ENCODE measurements at places on chromosomes 5 and 9. TPM values are rescaled to one million over a fixed set of nuclear protein-coding genes. Genes with fewer than 3 reads are reported as not detected.

DNA sequence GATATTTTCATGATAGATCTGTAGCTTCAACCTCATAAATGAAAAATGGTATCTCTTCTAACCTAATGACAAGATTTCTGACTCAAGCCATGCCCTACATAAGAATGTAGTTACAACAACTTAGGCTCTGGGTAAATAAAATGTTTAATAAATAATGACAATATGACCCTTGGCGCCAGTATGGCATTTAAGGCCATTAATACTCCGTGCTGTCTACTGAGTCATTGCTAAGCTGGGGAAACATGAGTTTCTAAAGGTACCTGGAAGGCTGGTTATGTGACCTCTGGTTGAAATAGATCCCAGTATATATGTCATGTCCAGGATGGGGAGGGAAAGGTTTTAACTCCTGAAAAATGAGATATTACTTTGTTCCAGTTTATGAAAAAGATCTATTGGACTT is 58.0 kb upstream of the CEMIP2 start:
- no peak for DNase-seq

GRCh38 chr5:74056789-74057164 is 430.8 kb downstream of the ARHGEF28 start:
- no peak for DNase-seq

DNA sequence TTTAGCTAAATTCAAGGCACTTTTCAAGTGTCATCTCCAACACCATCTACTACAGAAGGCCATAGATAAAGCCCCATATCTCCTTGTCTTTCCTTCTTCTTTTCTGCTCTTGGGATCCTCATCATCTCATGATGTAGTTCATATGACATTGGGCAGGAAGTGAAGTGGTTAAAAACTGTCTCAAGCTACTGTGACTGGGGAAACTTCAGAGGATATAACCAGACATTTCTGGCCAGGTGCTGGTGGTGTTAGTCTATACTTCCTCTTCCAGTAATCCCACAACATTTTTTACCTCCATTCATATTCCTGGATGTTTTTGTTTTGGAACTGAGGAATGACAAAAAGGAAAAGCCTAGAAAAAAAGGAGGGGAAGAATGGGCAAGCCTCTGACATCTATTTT is 188.7 kb downstream of the LURAP1L start:
- no peak for DNase-seq

DNA sequence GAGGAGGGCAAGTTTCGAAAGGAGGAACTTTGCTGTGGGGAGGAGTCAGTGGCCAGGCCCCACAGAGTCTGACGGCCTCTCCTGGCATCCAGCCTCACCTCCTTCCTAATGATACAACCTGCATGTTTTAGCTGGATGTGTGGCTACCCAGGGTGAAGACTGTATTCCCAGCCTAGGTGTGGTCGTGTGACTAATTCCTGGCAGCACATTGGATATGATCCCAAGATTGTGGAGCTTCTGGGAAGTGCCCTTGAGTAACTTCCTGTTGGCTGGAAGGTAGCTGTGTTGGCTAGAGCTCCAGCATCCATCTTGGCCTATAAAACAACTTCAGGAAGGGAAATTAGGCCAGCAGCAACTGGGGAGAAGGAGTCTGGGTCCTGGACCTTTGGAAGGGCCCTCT is 19.0 kb upstream of the LPCAT1 start:
- no peak for DNase-seq

GRCh38 chr9:136820971-136821825 is 13.4 kb downstream of the RABL6 start:
- no peak for DNase-seq

DNA sequence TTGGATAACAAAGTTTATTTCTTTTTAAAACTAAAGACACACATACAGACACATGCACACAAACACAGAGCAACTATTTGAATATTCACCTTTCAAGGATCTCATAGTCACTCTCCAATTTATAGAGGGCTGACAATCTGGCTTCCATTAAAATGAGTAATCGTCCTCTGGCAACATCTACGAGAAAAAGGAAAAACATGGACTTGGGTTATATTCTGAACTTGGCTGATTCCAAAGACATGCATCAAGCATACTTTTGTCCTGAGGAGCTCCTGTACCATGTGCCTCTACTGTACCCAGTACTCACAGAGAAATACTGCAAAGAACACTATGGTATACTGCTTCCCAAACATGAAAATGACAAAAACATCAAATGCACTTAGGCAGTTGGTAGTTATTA is 15.4 kb downstream of the IARS1 start:
- no peak for DNase-seq

DNA sequence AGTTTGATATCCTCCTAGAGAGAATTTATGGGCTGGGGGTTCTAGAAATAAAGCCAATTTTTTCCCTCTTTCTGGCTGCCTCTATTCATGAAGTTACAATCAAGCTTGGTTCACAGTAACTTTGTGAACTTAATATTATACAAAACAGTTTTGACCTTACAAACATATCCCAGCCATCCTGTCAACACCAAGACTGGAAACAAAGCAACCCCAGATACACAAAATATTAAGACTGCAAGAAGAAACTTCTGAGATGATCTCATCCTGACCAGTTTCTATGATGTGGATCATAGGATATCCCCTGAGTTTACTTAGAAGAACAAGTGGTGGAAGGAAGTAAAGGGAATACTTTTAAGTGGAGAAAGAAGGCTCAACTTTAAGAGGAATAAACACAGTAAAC is 28.3 kb upstream of the CER1 start:
- no peak for DNase-seq

DNA sequence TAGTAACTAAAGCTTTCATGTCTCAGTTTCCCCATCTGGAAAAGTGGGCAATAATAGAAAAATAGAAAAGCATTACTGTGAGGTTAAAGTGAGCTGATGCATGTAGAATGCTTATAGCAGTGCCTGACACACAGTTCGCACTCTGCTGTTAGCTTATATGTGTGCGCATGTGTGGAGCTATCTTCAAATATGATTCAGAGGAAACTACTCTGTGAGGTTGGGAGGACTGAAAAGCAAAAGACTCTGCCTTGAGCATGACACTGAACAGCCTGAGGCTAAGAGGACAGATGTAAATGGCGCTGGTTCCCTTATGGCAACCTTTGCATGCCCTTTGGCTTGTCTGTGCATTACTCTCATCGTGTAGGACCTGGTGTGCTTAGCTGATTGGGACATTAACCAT is 19.4 kb downstream of the NTRK2 start:
- no peak for DNase-seq

DNA sequence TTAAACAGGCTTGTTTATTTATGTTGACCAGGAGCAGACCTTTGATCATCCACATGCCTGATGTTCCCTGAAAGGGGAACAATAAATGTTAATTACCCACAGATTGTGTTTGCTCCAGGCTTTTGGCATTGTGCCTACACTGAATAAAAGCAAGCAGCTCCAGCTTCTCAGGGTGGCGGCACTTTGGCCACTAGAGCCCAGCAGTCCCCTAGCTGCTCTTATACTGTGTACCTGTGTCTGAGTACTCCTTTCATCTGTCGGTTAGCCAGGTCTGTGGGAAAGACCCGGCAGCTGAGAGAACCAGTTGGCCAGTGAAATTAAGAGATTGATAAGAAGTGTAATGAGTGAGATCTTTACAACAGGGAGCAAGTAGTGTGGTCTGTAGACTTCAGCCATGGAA is 254.8 kb upstream of the FTMT start:
- DNase-seq: no peak

- DNase-seq: no peak
These were observed 28.7 kb downstream of the DNAJC21 start for GRCh38 chr5:34957857-34958690.

GRCh38 chr5:6721442-6721841 is 8.2 kb downstream of the TENT4A start:
- no peak for DNase-seq

DNA sequence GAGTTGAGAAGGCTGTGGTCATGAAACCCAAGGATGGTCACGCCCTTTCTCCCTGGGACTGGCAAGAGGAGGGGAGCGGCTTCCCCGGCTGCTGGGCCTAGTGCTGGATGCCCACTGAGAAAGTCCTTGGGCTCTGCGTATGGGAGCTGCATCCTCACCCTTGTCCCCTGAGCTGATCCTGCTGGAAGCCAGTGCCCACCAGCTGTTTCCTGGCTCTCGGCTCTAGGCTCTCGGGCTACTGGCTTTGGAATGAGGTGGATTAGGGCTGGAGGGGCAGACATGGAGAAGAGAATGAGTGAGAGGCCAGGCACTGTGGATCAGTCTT is 149.3 kb upstream of the PPP1R26 start:
- peak; percentile 16 for DNase-seq

- DNase-seq: no peak
These were observed 41.3 kb upstream of the S1PR3 start for GRCh38 chr9:88949961-88950340.

DNA sequence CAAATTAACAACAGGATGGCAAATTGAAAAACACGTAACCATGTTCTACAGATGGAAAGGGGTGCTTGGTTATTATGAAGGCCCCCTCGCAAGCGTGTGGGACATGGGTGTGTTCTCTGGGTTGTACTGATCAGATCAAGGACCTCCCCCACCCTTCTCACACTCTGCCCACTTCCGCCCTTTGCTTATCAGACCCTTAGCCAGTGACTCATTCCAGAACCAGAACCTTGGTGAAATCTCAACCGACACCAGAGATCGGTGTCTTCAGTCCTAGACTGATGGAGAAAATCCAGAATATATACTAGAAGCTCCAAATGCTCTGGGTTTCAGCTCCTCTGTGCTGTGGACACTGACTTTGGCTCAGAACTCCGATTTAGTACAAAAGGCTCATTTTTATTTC is 64.9 kb downstream of the PTTG1 start:
- no peak for DNase-seq

GRCh38 chr9:93896093-93896492 is 59.1 kb downstream of the BARX1 start:
- peak; percentile 27 for DNase-seq

DNA sequence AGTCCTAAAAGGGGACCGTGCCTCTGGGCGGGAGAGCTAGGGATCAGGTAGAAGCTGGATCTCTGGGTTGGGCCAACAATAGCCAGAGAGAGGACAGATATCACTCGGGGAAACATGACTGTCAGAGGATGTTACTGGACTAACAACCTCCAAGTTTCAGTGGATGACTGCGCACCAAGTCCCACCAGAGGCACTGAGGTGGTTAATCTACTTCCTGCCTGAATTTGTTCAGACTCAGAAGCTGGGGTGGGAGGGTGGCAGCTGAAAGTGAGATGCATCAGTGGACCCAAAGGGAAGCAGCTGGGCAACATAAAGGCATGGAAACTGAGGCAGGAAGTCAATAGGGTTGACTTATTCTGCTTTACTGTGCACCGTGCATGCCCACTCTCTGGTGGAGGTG is 130.1 kb upstream of the SLC44A1 start:
- DNase-seq: no peak

- no peak for DNase-seq
These were observed 90.6 kb upstream of the OSMR start for GRCh38 chr5:38755181-38755580.

GRCh38 chr5:140322751-140323731 is 20.1 kb upstream of the PFDN1 start:
- DNase-seq: no peak

- DNase-seq: no peak
These were observed 9.5 kb downstream of the FCN2 start for GRCh38 chr9:134890155-134890495.

DNA sequence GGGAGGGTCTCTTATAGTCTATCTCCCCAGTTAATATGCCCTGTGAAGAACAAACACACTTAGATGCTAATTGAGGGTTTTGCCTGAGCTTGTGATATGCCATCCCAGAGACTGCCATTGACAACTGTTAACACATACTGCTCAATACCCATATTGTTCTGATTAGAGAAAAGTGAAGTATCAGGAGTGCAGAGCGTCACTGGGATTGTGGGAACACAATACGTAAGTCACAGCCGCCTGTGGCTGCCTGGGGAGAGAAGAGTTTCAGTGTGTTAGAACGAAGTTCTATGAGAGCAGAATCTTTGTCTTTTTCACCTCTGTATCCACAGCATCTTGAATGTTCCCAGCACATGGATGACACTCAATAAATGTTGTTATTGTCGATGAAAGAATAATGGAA is 110.2 kb downstream of the MEF2C start:
- DNase-seq: no peak

The PPP6C gene
- 26.3 TPM for total RNA-seq

The SYK gene
- total RNA-seq: 3.8 TPM

The AJM1 gene
- total RNA-seq: 3.8 TPM

The CNTLN gene
- 12.6 TPM for total RNA-seq

The OR1J2 gene
- not detected for total RNA-seq

The CCL19 gene
- not detected for total RNA-seq

The TMEM203 gene
- total RNA-seq: 32.7 TPM

The IL9 gene
- total RNA-seq: not detected

The LCN15 gene
- 1.9 TPM for total RNA-seq

The NUDT12 gene
- total RNA-seq: 14.1 TPM

The PDE8B gene
- 4.8 TPM for total RNA-seq

The CTSV gene
- total RNA-seq: 8.9 TPM

The IFNA13 gene
- 0.66 TPM for total RNA-seq

The ARSI gene
- 19.1 TPM for total RNA-seq

The FAM169A gene
- total RNA-seq: 23.5 TPM

The PHF24 gene
- total RNA-seq: 0.62 TPM

The NME5 gene
- 2.4 TPM for total RNA-seq

The SLCO4C1 gene
- total RNA-seq: 1.2 TPM

The SLC1A1 gene
- 3.5 TPM for total RNA-seq

The GMCL2 gene
- total RNA-seq: not detected

The TTC23L gene
- 2.6 TPM for total RNA-seq

The MLANA gene
- total RNA-seq: not detected

The DEPDC1B gene
- total RNA-seq: 14.7 TPM

The BSPRY gene
- total RNA-seq: 3.4 TPM

The IRX4 gene
- total RNA-seq: not detected

The GFPT2 gene
- 16.3 TPM for total RNA-seq

The SEPTIN8 gene
- 58.6 TPM for total RNA-seq

The HK3 gene
- 0.60 TPM for total RNA-seq

The IFNB1 gene
- not detected for total RNA-seq

Measured in mesothelial cell of epicardium (in vitro differentiated cells).